ENCODE measurements at places on chromosomes 4 and X.

- no peak for DNase-seq
Measured at GRCh38 chr4:132737344-132737743, 411.8 kb upstream of the PCDH10 start.

DNA sequence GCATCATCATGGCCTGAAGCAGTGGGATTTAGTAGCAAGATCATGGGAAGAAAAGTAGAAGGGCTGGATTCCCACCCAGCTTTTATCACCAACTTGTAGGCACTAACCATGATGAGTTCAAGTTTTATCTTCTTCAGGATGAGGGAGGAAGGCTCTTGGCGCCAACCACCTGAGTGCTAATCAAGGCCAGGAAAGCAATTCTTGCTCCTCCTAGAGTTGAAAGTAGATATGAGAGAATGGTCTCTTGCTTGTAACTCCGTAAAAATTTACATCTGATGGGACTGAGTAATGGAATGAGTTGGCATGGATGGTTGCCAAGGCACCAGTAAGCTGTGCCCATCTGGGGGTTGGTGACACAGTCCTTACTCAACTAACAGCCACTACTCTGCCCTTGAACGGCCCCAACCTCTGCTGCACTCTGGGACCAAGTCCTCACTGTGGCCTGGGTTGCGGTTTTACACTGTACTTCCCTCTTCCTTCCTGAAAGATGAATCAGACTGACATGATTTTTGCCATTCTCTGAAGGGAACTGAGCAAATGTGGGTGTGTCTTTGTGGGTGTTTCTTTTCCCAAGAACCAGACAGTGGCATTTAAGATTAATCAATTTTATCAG, 39.4 kb upstream of the NDP start:
- peak; percentile 51 for DNase-seq

DNA sequence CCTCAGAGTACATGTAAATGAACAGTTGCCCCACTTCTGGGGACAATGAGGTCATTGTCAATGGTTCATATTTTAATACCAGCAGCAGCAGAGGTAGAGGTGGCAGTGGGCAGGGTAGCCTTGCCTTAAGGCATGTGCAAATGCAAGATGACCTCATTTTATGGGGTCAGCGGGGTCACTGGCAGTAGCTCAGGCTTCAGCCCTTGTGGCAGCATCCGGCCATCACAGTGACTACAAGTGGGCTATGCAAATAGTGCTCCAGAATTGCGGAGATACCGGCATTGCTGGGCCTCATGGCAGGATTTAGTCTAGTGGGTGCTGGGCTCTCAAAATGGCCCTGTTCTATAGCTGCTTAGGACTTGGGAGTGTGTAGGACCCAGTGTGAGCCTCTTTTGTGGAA, 144.7 kb downstream of the FAM47A start:
- DNase-seq: no peak

DNA sequence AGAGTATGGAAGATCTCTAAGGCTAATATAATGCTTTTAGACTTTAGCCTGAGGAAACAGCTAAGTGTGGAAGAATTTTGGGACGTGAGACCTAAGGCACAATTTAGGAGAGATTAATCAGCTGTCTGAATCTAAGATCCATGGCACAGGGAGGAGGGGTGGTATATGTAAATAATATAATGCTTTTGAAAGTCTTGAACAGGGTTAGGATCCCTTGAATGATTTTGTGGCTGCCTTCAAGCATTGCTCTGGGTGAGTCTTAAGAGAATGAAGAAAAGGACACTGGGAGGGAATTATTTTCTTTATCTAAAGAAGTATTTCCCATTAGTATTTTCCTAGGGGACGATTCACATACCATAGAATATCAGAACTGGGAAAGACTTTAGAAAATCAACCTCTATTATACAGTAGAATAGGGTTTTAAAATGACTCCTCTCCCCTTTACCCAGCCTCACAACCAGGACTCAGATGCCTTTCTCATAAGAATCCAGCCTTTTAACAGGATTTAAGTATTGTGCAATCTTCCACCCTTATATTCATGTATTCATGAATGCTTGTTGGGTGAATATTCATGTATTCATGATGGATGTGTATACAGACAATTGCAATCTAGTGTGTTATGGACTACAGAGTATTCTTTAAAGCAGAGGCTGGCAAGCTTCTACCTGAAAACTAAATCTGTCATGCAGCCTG, 664.2 kb upstream of the CPEB2 start:
- DNase-seq: no peak

- no peak for DNase-seq
Measured at GRCh38 chr4:67576059-67576466, 17.5 kb downstream of the STAP1 start.

DNA sequence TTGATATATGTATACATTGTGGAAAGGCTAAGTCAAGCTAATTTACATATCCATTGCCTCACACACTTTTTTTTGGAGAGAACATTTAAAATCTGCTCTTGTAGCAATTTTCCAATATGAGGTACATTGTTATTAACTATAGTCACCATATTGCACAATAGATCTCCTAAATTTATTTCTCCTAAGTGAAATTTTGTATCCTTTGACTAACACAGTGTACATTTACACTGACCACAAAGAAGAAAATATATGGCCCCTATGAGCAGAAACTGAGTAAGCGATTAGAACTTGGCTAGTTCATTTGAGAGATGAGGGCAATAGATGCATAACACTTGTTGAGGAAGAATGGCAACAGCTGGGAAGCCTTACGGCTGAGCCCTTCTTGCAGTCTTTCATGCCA, 20.3 kb upstream of the GUCY1B1 start:
- peak; percentile 72 for DNase-seq

- no peak for DNase-seq
Measured at GRCh38 chr4:11589676-11590075, 161.0 kb upstream of the HS3ST1 start.

GRCh38 chrX:50447535-50447934, 23.1 kb downstream of the DGKK start:
- DNase-seq: no peak

All from skeletal muscle cell (primary cell).